ENCODE measurements at places on chromosomes 2 and 18.

DNA sequence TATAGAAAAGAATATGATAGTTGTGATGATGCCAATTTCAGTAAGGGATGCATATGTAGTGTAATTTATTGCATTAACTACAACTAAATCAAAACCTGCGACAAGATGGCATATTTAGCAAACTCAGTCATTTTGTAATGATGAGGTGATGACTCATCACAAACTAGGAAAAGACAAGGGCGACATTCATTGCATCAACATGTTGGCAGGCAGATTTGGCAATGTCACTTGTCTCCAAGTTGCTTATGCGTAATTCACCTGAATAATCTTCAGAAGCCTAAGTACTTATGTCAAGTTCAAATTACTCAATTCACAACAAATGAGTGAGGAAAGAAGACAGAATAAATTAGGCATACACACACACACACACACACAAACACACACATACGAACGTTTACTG is 273.2 kb upstream of the RGPD4 start:
- no peak for DNase-seq

DNA sequence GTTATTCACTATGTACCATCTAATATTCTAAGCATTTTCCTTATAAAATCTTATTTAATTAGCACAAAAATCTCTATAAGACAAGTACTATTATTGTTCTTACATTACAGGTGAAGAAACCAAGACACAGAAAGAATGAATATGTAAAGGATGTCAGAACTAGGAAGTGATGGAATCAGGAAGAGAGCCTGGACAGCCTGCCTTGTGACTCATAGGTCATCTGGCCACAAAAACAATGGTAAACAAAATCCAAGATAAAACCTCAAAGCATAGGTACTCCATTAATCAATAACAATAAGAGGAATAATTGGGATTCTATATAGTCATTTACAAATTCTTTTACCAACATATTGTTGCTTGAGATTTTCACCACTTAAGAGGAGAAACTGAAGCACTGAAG is 505.4 kb upstream of the PIK3C3 start:
- DNase-seq = no peak

DNA sequence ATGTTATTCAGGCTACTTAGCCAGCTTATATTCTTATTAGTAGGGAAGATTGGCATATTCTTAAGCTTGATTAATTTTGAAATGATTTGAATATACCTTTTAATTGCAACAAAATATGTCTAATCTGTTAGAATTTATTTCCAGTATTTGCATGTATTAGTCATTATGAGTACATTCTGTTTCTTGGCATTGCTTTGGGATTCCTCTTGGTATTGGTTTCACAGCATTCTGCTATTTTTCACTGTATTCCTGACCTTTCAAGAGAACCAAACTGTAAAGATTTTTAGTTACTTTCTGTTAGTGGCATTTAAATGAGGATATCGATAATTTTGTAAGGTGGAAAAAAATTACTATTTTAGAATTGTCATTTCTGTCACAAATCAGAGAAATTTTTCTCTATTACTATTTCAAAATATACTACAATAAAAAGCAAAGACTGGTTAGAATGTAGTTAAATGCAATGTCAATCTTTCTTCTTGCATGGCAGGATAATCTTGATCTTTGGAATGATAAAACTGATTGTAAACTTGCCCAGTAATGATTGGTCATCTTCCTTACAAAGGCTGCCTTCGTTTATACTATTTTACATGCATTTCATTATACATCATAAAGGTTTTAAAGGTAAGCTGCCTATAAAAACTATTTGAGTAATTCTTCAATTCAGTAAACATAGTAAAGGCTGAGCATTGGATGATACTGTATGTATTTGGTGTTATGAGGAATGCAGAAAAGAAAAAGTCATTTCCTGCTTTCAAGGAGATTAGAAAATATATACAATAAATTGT is 86.1 kb downstream of the SLC4A10 start:
- no peak for DNase-seq

DNA sequence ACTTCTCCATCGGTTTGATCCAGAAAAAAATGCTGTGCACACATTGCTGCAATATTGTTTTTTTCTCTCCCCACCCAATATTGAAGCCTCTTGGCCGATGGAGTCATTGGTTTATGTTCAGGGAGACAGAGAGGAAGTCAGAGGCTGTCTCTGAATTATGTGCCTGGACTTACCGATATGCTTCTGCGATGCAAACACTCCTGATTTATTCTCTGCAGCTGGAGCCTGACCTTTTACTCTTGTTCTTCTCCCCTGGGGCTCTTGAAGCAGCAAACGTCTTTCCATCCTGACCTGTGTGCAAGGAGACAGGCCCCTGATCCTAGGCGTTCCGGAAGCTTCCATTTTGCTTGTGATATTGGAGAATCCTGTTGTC is 99.6 kb downstream of the PTGR3 start:
- no peak for DNase-seq

DNA sequence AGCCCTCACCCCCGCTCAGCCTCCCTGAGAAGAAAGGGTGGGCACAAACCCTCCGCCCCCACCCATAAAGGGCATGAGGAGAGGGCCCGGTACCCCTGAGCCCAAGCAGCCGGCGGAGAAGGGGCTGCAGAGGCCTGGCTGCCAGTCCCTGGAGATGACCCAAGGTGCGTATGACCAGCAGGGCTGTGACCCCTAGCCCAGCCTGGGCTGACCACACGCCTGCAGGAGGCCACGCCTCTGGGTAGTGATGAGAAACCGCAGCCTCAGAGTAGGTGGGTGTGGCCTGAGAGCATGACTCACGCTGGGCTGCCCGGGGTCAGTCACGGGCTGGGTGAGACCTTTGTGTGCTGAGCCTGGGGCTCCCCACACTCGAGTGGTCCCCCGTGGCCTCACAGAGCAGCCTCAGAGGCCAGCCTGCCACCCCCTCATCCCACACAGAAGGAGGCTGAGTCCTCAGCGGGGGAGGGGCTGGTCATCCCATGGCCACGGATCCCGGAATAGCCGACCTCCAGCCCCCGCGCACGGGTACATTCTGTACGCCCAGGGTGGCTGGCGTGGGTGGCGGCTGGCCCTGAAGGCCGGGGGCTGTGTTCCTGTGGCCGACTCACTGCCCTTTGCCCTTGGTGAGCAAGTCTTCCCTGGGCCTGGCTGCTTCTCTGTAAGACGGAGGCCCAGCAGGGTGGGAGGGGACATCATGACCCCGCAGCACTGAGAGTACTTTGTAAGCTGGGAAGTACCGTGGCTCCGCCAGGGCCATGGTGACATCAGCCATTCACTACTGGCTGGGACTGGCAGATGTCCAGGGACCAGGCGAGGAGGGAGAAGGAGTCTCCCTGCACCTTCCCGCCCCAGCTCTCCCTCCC is 110.8 kb upstream of the OTOS start:
- DNase-seq = no peak

GRCh38 chr2:98463551-98463971 is 18.9 kb downstream of the INPP4A start:
- no peak for DNase-seq

- DNase-seq = no peak
Measured at GRCh38 chr18:73893880-73894279, 253.8 kb downstream of the FBXO15 start.

DNA sequence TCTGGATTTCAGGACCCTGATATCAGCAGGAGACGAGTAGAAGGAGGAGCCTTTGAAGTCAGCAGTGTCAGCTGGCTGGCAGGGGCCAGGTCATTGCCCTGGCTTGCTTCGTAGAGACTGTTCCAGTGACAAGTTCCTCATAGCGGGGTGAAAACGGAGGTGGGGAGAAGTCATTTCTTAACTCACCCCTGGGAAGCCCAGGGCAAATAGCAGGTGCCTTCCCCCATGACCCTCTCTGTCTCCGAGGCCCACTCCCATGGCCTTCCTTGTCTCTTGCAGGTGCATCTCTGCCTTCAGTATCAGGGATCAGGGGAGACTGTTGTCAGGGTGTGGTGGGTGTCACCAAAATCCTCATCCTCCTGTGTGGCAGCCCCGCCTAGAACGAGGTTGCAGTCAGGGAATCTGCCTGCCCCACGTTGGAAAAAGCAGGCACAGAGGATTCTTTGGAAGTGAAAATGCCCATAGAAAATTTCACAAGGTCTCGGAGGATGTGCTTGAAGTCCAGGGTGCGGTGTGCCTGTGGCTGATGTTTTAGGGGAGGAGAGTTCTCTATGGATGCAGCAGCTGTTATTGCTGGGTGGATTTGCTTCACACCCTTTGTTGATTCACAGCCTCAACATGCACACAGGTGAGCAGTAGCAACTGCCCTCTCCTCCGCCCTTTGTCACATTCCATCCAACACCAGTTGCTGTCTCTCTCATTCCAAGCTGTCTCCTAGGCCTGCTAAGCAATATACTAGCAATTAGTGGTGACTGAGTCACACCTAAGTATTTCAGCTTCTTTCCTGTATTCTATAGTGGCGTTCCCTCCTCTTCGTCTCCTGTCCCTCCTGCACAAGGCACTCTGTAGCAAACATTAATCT is 142.6 kb upstream of the FHL2 start:
- no peak for DNase-seq

DNA sequence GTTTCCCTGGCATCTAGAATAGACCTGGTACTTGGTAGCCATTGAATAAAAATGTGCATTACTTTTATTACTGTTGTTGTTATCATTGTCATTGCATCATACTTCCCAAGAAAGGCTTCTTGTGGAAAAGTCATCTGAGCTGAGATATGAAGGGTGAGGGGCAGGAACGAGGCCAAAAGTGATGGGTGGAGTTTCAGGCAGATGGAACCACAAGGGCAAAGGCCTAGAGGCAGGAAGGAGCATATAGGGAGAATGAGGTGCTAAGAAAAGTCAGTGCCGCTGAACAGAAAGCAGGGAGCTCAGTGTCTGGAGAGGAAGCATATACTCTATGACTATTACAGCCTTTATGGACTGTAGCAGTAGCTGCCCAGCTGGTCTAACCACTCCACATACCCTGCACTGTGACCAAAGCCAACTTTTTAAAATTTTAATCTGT is 219.3 kb downstream of the SPP2 start:
- no peak for DNase-seq

- no peak for DNase-seq
Measured at GRCh38 chr2:239959059-239959971, 65.8 kb downstream of the NDUFA10 start.

GRCh38 chr2:105809097-105809473 is 64.4 kb downstream of the NCK2 start:
- DNase-seq = no peak

DNA sequence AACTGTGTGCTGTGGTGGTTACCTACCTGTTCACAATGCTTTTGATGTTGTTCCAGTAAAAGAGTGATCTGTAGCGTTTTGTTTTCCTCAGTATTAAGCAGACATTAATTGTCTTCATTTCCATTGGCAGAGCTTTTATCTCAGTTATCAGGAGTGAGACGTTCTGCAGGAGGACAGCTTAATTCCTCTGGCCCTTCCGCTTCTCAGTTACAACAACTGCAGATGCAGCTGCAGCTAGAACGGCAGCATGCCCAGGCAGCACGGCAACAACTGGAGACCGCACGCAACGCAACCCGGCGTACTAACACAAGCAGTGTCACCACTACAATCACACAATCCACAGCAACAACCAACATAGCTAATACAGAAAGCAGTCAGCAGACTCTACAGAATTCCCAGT is 78.3 kb downstream of the KCMF1 start:
- no peak for DNase-seq

DNA sequence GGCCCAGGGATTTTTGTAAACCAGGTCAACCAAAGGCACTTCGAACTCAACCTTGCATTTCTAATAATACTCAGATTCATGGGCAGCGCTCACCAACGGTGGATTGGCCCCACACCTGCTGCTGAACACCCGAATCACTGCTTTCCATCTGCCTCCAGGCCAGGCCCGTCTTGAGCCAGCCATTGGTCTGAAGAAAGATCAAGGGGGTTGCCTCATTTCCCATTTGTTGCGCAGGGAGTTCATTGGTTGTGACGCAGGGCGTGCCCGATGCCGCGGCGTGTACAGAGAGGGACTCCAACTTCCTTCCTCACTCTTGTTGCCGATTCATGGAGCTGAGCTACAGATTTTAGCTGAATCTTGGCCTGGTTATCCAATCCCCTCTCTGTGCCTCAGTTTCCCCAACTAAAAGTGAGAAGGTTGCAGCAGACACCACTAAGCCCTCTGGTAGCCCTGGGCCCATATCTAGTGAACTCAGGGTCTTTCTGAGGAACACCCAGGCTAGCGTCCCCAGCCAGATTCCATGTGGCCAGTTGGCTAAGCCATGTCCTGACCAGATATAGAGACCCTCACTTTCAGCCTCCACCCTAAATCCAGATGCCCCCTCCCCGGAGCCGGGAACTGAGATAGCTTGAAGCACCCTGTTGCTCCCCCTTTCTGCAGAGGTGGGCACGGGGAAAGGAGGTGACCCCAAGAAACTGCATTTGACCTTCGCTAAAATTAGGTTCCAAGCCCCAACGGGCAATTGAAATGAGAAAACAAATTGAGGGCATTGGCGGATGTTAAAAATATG is 60.9 kb upstream of the HPCAL1 start:
- no peak for DNase-seq

GRCh38 chr2:25373269-25373981 is 31.7 kb upstream of the DNMT3A start:
- no peak for DNase-seq

GRCh38 chr2:100620481-100620880 is 57.7 kb downstream of the PDCL3 start:
- DNase-seq = no peak

GRCh38 chr18:77131100-77131651 is 1.4 kb downstream of the MBP start:
- DNase-seq = no peak

- DNase-seq = no peak
Measured at GRCh38 chr2:1488851-1489250, 75.6 kb downstream of the TPO start.

DNA sequence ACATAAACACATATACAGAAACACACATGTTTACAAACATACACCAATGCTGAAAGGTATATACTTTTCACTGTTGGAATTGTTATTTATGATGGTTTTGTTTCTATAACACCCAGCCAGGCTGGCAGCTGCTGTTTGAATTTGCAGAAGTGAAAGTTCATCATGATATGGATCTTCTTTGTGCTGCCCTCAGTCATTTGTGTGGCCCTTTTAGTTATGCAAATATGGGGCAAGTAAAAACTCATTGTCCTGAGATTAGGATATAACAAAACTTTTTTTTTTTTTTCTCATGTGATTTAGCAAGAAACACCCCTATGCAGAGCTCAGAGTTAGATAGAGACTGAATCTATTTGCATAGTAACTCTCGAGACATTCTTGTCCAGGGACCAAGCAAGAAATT is 714.1 kb downstream of the KCNJ3 start:
- no peak for DNase-seq

DNA sequence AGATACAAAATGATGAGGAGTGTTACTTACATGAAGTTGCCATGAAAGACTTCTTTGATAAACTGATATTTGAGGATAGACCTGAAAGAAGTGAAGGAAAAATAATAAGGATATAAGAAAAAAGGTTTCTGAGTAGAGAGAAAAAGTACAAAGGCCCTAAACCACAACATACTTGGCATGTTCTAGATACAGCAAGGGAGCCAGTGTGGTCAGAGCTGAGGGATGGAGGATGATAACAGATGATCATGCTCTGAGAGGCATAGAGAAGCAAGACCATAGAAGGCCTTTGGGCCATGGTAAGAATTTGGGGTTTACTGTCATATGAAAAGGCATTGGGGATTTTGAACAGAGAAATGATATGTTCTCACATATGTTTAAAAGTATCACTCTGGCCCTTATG is 424.1 kb upstream of the CHST9 start:
- DNase-seq = no peak

- no peak for DNase-seq
Measured at GRCh38 chr18:78720456-78721237, 259.0 kb upstream of the SALL3 start.

Measured in SK-N-MC (cell line).